ENCODE measurements at places on chromosomes 11 and 22.

DNA sequence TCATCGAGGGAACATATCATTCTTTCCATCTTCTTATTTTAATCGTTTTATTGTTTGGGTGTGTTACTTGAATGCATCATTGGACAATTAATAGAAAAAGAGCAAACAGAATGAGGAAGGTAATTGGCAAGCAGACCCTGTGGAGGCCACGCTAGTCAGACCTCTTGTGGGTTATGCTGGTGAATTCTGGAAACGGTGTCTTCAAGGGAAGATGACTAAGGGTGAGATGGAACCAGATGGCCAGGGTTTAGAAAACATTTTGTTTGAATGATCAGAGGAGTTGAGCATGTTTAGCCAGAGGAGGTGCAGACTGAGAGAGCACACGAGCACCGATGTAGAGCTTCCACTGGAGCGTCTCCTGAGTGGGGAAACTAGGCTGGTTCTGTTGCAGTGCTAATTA is 8.5 kb downstream of the ST14 start:
- H3K27ac ChIP-seq, result no peak overlapping the region
- peaks cover 9% of the 10 kb centered on the region for H3K4me1 ChIP-seq
- DNase-seq, result no peak
- H3K27me3 ChIP-seq, result peaks cover 69% of the 10 kb centered on the region
- no peak overlapping the region for H3K4me3 ChIP-seq

GRCh38 chr22:31439808-31440207 is 40.4 kb downstream of the DRG1 start:
- no peak for DNase-seq
- H3K27ac ChIP-seq, result peak overlapping the region; percentile 54
- H3K27me3 ChIP-seq, result no peaks in the 10 kb centered on the region
- H3K4me1 ChIP-seq, result peaks cover 7% of the 10 kb centered on the region

- no peaks in the 10 kb centered on the region for H3K36me3 ChIP-seq
- H3K4me3 ChIP-seq, result no peak overlapping the region
- H3K4me1 ChIP-seq, result no peaks in the 10 kb centered on the region
- DNase-seq, result no peak
These were observed 59.9 kb downstream of the NCAM1 start for GRCh38 chr11:113021111-113021510.

GRCh38 chr11:611001-611996 is 4.5 kb downstream of the IRF7 start:
- peaks cover 13% of the 10 kb centered on the region for H3K4me1 ChIP-seq
- H3K36me3 ChIP-seq, result no peaks in the 10 kb centered on the region
- H3K27ac ChIP-seq, result peak overlapping the region; percentile 73
- DNase-seq, result no peak

GRCh38 chr11:7246179-7246578 is 5.5 kb upstream of the SYT9 start:
- no peak for DNase-seq
- no peak overlapping the region for H3K27ac ChIP-seq
- H3K36me3 ChIP-seq, result peaks cover 3% of the 10 kb centered on the region

GRCh38 chr11:93852242-93852641 is 1.8 kb upstream of the VSTM5 start:
- no peak for DNase-seq
- H3K36me3 ChIP-seq, result peaks cover 4% of the 10 kb centered on the region
- H3K27me3 ChIP-seq, result peaks cover 50% of the 10 kb centered on the region
- H3K4me3 ChIP-seq, result no peak overlapping the region
- no peak overlapping the region for H3K27ac ChIP-seq

DNA sequence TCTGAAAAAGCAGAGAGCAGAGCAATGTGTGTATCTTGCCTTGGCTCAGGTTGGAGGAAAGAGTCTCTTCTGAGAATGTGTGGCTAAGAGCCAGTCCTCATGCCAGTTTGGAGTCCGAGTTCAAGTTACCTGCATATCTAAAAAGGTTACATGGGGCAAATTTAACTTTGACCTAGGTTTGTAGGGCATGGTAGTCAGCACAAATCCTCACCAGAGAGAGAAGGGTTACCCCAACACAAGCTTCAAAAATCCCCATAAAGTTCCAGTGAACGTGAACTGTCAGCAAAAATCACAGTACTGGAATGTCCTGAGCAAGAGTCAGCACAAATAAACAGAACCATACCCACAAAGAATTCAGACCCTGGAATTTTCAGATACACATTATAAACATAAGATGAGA is 13.8 kb downstream of the SDHD start:
- no peak for DNase-seq
- no peak overlapping the region for H3K4me3 ChIP-seq
- H3K27ac ChIP-seq, result peak overlapping the region; percentile 21
- peaks cover 9% of the 10 kb centered on the region for H3K4me1 ChIP-seq
- no peaks in the 10 kb centered on the region for H3K27me3 ChIP-seq

DNA sequence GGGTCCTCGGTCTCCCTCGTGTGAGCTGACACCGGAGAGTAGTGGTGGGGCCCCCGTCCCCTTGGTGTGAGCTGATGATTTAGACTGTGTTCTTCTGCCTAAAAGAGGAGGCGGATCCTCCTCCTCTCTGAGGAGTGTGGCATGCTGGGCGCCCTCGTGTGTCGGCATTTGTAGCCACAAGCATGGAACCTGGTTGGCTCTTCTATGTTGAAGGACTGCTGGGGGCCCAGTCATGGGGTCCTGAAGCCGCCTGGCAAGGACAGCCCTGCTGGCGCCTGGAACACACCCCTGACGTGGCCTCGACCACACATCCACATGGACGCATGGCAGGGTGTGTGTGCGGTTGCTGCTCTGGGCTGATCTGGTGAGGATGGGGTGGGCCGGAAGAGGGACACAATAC is 50.2 kb downstream of the AP2A2 start:
- no peak overlapping the region for H3K4me3 ChIP-seq
- peaks cover 16% of the 10 kb centered on the region for H3K4me1 ChIP-seq
- no peak for DNase-seq
- H3K27ac ChIP-seq, result no peak overlapping the region
- H3K27me3 ChIP-seq, result no peaks in the 10 kb centered on the region

DNA sequence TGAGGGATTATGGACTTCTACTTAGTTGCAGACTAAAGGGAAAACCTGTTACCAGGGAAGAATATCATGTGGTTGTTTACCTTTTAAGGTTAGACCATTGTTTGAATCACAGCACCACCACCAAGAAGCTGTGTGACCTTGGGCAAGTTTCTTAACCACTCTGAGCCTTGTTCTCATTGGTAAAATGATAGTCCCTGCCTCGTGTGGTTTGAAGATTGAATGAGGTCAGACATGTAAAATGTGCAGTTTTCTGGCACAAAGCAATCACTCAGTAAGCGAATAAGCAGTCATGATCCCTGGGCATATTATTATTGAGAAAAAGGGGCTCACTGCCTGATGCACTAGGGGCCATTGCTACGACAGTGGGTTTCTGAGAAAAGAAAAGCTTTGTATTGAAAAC is 28.3 kb downstream of the MOV10L1 start:
- H3K36me3 ChIP-seq, result no peaks in the 10 kb centered on the region
- H3K4me3 ChIP-seq, result no peak overlapping the region
- no peak overlapping the region for H3K27ac ChIP-seq
- DNase-seq, result no peak
- no peaks in the 10 kb centered on the region for H3K4me1 ChIP-seq

DNA sequence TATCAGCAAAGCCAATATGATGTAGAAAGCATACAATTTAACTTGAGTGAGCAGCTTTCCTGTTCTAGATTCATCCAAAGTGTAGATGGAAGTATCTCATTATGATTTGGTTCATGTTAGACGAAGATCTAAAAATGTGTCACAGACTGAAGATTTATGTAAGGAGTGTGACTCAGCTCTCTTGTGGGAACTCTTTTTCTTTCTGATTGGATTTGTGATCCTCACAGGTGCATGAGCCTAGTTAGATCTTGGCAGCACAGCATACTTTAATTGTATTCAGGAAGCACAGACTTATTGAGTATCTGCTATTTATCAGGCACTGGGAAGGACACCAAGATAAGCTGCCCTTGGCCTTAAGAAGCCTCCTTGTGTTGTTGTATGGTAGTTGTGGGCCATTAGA is 147.1 kb downstream of the C11orf91 start:
- H3K36me3 ChIP-seq, result no peaks in the 10 kb centered on the region
- peaks cover 61% of the 10 kb centered on the region for H3K27me3 ChIP-seq
- no peaks in the 10 kb centered on the region for H3K4me1 ChIP-seq
- H3K4me3 ChIP-seq, result no peak overlapping the region
- no peak overlapping the region for H3K27ac ChIP-seq

DNA sequence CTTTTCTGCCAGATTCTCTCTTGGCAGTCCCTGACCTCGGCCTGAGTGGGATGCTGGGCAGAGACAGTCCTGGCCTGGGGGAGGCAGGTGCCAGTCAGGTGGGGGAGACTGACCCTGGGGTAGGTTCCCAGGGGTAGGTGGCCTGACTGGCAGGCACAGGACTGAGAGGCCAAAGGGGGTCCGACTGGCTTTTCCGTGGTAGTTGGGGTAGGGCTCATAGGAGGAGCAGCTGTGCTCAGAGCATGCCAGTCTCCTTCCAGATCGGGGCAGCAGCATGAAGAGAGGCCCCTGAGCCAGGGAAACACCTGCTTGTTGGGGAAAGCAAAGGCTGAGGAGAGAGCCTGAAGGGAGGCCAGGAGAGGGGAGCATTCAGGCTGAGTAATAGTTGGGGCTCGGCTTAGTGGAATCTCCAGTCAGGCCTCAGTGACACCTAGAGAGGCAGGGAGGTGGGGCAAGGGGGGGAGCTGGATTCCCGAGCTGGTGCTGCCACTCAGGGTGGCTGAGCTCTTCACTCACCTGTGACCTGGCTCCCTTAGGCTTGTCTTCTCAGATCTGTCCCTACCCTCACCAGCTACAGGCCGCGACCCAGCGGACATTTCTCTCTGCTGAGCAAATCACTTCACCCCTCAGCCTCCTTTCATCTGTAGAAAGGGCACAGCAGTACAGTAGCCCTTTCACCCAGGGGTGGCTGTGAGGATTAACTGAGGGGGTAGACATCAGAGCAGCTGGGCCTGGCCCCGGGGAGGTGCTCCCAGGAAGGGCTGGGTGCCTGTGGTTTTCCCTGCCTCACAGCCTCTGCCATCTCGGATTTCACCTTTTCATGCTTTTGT is 26.2 kb downstream of the MCM5 start:
- no peak for DNase-seq
- H3K4me3 ChIP-seq, result no peak overlapping the region
- H3K27ac ChIP-seq, result peak overlapping the region; percentile 39
- peaks cover 5% of the 10 kb centered on the region for H3K36me3 ChIP-seq

GRCh38 chr22:44190381-44190976 is 9.8 kb downstream of the PARVG start:
- H3K4me3 ChIP-seq, result no peak overlapping the region
- H3K27ac ChIP-seq, result peak overlapping the region; percentile 68
- no peaks in the 10 kb centered on the region for H3K27me3 ChIP-seq
- no peak for DNase-seq

- H3K4me1 ChIP-seq, result peaks cover 35% of the 10 kb centered on the region
- peaks cover 5% of the 10 kb centered on the region for H3K36me3 ChIP-seq
- DNase-seq, result no peak
- H3K27me3 ChIP-seq, result no peaks in the 10 kb centered on the region
- H3K27ac ChIP-seq, result no peak overlapping the region
- no peak overlapping the region for H3K4me3 ChIP-seq
These were observed 13.2 kb downstream of the PDE3B start for GRCh38 chr11:14656536-14657457.

DNA sequence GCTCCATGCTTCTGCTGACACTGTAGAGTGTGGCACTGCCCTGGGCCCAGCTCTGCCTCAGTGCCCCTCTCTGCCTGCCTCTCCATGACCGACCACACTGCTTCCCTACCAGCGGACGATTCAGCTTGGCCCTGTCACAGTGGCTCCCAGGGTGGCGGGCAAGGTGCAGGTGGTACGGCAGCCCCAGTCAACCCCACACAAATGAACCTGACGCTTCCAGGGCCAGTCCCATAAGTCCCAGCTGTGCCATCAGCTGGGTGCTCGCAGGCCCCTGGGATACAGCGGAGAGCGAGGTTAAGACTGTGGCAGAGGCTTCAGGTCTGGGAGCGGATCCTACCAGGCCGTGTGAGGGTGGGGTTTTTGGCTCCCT is 134.8 kb downstream of the LDLRAD3 start:
- H3K36me3 ChIP-seq, result no peaks in the 10 kb centered on the region
- H3K27me3 ChIP-seq, result peaks cover 14% of the 10 kb centered on the region
- no peaks in the 10 kb centered on the region for H3K4me1 ChIP-seq
- no peak for DNase-seq

GRCh38 chr11:107898270-107898669 is 30.0 kb upstream of the RAB39A start:
- peaks cover 19% of the 10 kb centered on the region for H3K27me3 ChIP-seq
- peaks cover 4% of the 10 kb centered on the region for H3K4me1 ChIP-seq
- no peak overlapping the region for H3K27ac ChIP-seq
- no peak overlapping the region for H3K4me3 ChIP-seq
- DNase-seq, result no peak

DNA sequence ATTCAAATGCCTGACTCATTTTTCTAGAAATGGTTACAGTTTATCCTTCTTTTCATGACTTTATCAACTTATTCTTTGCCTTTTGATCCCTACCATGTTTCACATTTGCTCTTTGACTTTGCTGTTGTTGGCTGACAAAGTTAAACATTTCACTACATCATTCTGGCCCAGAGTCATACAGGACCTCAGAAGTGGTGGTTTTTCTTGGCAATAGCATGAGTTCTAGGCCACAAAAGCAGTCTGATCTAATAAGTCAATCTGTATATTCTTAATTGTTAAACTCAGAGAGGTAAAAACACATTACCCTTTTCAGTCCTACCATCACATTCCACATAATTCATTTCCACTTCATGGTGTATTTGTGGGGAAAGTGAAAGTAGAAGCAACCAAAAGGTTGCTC is 763.2 kb upstream of the TENM4 start:
- no peaks in the 10 kb centered on the region for H3K36me3 ChIP-seq
- H3K27me3 ChIP-seq, result no peaks in the 10 kb centered on the region
- H3K27ac ChIP-seq, result no peak overlapping the region
- H3K4me1 ChIP-seq, result no peaks in the 10 kb centered on the region
- DNase-seq, result no peak

GRCh38 chr11:2328656-2329354 is 27.0 kb downstream of the TSPAN32 start:
- DNase-seq, result no peak
- H3K27me3 ChIP-seq, result peaks cover 32% of the 10 kb centered on the region
- no peak overlapping the region for H3K4me3 ChIP-seq
- H3K36me3 ChIP-seq, result no peaks in the 10 kb centered on the region

Measured in T-helper 17 cell (primary cell).